Effector CD8-positive, alpha-beta T cell (primary cell): ENCODE measurements at places on chromosomes 2 and 18.

DNA sequence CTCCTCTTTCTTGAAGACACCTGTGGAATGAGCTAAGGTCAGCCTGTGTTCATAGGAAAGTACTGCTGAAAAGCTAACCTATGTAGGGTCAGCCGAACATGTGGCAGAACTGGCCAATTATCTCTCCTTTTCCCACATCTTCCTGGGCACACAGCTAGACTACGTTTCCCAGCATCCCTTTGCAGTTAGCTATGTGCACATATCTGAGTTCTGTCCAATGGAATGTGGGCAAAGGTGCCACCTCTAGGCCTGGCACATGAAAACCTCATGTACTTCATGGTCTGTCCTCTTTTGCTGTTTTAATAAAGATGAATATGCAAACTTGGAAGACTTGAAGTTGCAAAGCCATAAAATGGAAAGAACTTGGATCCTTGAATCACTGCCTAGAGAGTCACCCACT is 352.6 kb downstream of the TNS1 start:
- DNase-seq, result no peak

GRCh38 chr2:8177566-8177965 is 504.3 kb upstream of the ID2 start:
- no peak for DNase-seq

DNA sequence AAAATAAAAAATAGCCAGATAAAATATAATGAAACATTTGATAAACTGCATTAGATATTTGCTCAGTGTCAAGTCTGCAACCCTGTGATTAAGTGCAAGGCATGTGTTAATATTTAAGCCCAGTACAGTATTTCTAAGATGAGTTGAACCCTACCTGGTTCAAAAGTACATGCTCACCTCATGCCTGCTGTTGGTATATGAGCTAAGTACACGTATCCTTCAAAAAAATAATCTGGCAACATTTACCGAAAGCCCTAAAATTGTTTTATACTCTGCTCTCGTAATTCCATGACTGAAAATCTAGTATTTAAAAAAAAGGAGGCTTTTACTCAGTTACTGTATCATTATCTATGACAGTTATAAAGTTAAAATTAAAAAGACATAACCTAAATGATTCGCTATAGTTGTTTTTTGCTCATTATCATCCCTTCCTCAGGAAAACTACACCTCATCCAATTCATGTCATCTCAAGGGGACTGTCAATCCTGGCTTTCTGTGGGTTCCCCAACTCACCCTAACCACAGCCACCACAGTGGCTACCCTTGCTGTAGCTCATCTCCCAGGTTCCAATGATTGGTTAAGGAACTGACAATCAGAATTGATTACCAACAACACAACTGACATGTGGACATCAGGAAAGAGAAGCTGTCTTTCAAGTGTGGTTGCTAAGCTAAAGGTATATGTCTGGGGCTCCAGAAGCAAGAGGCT is 10.6 kb downstream of the TLK1 start:
- no peak for DNase-seq

- DNase-seq, result no peak
These were observed 153.0 kb downstream of the ZFP36L2 start for GRCh38 chr2:43073401-43073825.

GRCh38 chr2:227889336-227889735 is 17.9 kb downstream of the DAW1 start:
- DNase-seq, result no peak

DNA sequence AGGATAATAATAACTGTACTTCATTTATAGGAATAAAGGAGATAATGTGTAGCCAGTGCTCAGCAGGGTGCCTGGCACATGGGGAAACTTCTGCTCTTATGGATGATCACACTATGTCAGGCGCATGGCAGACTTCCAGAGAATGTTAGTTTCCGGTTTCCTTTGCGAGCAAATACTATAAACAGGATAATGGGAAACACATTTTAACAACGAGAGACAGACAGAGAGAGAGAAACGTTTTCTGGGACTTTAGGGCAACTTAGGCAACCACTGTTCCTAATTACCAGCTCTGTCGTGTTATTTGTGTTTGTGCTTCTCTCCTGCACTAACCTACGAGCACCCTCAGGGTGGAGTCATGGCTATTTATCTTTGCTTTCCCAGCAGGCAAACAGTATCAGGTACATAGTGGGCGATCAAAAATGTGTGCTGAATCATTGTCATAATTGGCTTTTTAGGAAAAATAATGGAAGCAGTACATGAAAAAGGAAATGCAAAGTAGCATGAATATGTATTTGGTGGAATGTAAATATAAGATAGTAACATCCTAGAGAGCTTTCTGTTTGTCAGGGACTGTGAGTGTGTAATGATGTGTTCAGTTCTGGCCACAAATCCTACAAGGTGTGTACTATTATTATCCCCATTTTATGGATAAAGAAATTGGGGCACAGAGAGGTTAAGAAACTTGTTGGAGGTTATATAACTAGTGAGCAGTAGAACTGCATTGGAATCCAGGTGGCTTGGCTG is 36.8 kb upstream of the IGFBP2 start:
- DNase-seq, result no peak

DNA sequence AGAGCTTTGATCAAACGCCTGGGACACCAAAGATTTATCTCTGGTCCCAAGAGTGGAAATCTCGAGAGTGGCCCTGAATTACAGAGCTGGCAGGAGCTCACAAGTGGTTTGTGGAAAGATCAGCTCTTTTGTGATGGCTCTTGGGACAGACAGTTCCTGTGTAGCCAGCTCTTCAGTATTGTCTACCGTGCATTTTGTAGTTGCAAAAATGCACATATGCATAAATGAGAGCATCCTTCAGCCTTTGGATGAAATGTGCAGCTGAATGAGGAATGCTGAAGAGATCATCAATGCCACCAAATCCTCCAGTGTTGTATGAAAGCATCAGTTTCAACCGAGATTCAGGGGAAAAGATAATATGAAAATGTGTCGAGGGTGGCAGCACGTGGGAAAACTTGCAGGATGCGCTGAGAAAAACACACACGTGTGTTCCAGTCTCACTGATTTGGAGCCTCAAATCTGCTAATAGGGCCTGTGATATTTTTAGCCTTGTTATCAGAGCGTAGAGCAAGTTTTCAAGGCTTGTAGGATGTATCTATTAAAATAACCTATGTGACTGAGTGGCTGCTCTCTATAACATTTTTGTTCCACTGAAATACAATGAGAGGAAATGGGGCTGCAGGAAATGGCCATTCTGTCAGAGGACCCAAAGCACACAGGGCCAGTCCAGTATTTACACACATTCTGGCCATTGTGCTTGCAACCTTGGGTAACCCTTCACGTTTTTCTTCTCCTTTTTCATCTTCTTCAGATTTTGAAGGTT is 138.7 kb downstream of the PRKCE start:
- DNase-seq, result no peak

DNA sequence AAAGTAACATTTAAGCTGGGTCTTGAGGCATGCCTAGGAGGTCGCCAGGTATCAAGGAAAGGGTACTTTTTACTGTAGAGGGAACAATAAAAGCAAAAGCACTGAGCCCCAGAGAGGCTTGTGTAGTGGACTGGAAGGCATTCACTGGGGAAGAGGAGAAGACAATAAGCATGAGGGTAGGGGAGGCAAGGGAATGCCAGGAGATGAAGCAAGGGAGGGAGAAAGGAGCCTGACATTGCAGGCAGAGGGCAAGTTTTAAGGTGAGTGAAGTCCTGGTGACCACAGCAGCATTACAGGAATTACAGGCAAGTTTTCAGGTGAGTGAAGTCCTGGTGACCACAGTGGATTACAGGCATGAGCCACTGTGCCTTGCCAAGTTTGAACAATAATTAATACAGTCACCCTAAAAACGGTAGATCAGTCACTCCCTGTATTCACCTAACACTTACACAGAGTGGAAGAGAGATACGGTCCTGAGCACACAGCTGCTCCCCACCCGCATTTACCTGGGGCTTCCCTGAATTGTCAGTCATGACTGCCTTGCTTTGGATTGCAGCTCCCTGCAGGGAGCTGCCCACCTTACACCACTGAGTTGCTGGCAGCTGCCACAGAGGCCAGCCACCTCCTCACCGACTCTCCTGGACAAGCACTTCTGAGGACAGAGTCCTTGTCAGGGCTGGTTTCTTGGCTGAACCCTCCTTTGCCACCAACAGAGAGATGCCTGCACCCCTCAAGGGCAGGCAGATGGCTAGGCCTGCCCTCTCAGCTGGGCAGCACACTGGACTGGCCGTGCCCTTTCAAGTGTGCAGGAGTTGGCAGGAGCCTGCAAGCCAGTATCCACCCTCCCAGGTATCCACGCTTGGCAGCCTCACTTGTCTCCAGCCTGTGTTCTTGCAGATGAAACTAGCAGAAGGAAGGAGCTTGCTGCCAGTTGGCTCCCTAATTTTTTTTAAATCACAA is 153.2 kb upstream of the MSH6 start:
- no peak for DNase-seq

- no peak for DNase-seq
These were observed 84.9 kb downstream of the DYSF start for GRCh38 chr2:71538241-71538640.

DNA sequence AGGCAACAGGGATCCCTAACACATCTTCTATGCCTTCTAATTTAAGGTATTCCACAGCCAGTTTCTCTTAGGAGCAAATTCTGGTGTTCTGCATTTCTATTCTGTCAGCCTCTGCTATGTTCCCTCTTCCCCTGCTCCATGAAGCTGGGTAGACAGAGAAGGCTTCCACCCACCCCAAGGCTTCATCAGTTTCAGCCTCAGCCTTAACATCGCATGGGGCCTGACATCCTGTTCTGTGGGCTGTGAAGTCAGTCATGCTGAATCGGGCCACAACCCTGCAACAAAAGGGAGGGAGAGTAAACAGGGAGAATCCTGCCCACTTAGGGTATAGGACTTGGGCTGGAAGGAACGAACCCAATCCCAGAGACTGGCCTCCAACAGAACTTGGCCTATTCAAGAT is 70.6 kb upstream of the PPM1B start:
- no peak for DNase-seq

GRCh38 chr2:6967301-6967700 is 50.1 kb downstream of the RNF144A start:
- no peak for DNase-seq

GRCh38 chr2:26344581-26345282 is 1.2 kb upstream of the SELENOI start:
- DNase-seq, result no peak

DNA sequence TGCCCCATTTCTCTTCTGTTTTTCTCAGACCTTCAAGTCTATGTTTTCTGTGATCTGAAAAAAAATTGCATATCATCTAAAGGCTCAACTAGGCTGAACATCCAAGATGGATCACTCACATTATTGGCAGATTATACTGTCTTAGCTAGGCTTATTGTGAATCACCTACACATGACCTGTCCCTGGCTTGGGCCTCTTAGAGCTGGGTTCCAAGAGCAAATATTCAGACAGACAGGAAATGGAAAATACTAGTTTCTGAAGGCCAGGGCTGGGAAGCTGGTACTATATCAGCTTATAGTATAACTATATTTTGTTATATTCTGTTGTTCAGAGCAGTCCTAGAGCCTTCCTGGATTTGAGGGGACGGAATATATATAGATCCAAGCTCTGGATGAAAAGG is 90.3 kb downstream of the PIK3C3 start:
- DNase-seq, result no peak

- DNase-seq, result no peak
These were observed 37.8 kb upstream of the CREB1 start for GRCh38 chr2:207491956-207492355.

GRCh38 chr2:30266705-30267104 is 35.4 kb downstream of the LBH start:
- DNase-seq, result no peak

- no peak for DNase-seq
These were observed 3.6 kb upstream of the SH2D6 start for GRCh38 chr2:85414761-85415553.

GRCh38 chr2:72944804-72945449 is 27.6 kb downstream of the EMX1 start:
- DNase-seq, result no peak

DNA sequence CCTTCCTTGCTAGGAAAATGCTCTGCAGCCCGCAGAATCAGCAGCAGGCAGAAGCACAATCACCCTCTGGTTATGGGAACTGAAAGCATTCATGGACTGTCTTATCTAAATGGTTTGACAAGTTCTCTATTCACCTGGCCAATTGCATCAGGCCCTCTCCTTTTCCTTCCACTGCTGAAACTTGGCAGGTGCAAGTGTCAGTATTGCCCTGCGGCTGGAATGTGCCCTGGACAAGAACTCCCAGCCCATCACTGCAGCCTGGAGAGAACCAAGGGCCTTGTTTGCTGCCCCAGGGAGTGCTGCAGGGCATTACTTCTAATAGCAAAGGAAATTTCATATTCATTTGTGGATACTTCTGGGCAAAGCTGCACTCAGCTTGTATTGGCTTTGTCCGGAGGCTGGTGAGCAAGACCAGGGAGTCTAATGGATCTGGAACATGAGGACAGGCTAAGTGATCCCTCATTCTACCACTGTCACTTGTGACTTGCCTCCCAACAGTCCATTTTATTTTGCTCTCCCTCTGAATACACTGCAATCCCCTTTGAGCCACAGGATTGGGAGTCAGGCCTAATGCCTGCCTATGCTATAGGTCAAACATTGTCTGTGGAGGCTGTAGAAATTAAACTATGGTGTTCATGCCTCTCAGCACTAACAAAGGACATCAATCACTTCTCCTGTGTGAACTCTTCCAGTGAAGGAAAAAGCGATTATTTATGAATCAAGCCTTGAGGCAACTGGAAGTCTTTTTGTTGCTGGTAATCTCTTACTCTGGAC is 116.9 kb downstream of the LYPD6B start:
- no peak for DNase-seq

DNA sequence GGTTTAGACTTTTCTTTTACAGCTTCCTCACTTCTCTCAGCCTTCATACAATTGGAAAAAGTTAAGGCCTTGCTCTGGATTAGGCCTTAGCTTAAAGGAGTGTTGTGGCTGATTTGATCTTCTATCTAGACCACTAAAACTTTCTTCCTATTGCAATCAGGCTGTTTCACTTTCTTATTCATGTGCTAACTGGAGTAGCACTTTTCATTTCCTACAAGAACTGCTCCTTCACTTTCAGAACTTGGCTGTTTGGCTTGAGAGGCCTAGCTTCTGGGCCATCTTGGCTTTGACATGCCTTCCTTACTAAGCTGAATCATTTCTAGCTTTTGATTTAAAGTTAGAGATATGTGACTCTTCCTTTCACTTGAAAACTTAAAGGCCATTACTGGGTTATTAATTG is 114.3 kb downstream of the ARHGEF4 start:
- DNase-seq, result no peak

DNA sequence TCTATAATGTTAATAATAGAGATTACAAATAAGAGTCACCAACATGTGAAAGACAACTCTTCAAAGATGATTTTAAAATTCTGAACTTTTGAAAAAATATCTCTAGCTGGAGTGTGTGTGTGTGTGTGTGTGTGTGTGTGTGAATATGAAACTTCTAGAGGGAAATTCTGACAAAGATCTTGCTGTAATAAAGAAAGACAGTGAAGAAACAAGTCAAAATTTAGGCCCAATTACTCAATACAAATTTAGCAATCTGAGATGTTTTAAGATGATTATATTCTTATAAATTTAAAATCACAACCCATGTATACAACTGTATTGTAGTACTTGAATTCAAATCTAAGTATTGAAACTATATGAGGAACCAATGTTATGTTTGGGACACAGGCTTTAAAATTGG is 57.2 kb upstream of the UGP2 start:
- DNase-seq, result no peak

GRCh38 chr18:45753286-45753685 is 29.3 kb downstream of the SLC14A1 start:
- no peak for DNase-seq
